ENCODE measurements at places on chromosomes 3 and 15.

DNA sequence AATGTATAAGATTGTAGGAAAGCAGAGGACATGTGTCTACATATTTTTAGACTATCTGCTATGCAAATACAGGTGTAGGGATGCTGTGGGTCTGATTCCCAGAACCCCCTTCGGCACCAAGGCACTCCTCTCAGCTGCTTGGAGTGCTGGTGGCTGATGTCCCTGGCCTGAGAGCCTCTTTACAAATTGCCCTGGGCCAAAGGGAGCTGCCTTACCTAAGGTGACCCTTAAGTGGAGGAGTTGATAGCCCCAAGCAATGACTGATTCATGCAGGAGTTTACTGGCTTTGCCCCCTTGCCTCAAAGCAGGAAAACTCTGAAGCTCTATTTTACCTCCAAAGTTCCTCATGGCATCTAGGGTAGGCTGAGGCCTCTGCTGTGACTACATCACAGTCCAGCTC is 83.0 kb downstream of the ZNF385D start:
- no peak for DNase-seq

DNA sequence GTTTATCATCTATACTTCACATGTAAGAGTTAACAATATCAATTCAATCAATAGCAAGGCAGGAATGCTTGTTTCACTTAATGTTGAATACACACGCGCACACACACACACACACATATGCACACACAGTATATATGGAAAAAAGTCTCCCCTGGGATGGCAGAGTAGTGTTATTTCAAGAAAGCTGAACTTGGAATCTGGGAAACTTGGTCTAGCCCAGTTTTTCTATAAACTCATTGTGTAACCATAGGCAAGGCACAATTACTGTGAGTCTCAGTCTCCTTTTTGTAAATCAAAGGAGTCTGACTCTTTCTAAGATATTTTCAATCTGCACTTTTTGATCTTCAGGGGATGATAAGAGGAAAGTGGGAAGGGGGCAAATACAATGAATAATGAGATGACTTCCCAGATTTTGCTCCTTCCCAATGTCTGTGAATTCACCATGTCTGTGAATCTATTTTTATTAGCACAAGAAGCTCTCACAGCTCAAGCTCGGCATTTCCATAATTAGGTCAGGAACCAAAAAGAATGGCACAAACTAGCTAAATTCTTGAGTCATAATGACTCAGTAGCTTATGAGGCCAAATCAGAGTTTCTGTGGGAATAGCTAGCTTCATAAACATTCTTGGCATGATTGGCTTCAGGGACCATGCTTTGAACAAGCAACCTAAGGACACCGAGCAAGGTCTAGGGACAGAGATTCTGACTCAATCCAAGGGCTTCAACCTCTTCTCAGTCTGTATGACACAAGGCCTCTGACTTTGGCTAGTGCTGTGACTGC is 227.4 kb upstream of the DCBLD2 start:
- DNase-seq = no peak

DNA sequence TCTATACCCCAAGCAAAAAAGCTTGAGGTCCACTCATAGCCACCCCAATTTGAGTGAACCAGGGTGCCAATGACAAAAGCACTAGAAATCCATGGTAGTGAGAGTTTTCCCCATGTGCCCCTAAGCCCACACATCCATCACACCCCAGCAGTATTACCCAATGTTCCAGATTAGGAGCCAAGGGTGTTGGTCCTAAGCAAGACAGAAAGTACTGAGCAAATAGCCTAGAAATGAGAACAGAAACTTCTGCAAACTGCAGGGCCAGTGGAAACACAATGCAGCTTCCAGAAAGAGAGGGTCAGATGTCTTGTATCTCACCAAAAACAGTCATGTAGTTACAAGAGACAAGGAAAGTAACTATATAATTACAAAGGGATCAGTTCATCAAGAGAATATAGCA is 10.9 kb upstream of the OXTR start:
- no peak for DNase-seq

DNA sequence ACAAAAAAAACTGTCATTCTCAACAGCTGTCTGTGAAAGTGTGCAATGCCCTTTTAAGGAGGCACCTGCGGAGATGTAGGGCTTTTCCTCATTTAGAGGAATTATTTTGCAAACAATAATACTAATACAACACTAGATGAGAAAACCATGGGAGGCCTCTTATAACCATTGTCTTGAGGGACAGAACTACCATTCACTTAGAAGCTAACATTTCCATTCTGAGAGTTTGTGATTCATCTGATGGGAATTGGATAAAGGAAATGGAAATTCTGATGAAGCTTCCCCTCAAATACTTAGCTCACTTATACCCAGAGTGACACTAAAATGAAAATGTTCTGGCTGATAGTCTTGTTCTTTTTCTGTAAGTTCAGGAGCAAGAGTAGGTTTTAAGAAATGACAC is 147.7 kb downstream of the CADPS start:
- no peak for DNase-seq

- no peak for DNase-seq
Measured at GRCh38 chr3:65303431-65303830, 615.6 kb upstream of the ADAMTS9 start.

All from stimulated activated CD4-positive, alpha-beta T cell treated with anti-CD3 and anti-CD28 coated beads, TNF-alpha, amount 100 ng/mL, for 4 hours (primary cell).